Progenitor cell of endocrine pancreas (in vitro differentiated cells): ENCODE measurements at places on chromosomes 6 and 20.

DNA sequence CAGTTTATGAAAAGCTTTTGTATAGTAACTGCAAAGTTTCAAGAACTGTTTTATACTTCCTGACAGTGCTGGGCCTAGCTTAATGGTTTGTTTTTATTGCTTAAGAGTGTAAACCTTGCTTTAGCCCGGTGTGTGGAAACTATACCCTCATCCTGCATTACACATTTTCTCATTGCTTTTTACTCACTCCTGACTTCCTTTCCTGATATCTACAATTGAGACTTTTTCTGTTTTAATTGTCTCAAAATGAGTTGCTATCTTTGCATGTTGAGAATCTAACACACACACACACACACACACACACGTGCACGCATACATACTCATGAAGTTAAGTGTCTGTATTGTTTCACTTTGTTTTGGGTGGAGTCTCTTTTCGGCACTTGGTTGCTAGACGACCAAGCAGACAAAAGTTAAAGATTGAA is 16.7 kb downstream of the BMP2 start:
- DNase-seq, result no peak

DNA sequence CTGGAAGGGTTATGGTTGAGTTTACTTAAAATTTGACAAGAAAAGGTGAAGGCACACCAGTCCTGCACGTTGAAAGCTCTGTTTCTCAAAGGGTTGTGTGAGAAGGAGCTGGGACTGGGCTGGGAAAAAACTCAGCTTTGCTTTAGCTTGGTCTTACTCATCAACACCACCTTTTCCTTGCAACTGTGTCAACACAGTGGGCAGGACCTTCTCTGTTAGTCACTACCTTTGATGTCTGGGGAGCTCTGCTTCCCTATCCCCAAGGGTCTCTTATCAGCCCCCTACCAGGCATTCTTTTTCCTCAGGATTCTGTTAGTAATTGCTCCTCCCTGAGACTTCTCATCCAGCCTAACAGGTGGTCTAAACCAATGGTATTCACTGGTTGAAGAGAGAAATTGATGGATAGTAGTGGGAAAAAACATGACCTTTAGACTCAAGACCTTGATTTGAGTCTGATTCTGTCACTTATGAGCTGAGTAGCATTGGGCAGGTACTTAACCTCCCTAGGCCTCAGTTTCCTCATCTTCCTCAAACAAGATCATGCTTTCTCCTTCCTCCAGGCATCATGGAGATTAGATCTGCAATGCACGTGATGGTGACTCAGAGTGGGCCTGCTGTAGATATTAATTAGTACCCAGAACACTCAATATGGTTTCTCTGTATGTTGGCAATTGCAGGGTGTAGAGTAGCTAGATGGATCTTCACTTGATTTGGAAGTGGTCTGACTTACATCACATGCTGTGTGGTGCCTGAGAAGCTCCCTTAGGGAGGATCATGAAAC is 17.2 kb upstream of the FOXA2 start:
- no peak for DNase-seq

DNA sequence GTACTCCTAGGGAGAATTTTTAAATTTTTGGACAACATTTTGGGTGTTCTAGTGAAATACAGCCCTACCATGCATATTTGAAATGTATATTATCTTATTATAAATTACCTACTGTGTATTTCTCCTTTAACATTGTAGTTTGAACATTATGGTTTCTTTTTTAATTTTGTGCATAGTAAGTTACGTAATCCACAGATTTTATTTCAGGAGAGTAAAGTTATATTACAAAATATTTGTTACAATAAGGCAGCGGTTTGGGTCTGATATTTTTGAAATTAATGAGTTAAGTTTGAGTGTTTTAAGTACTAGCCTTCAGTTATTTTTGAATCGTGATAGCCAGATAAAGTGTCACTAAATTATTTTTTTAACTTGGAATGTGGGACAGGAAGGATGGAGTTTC is 7.3 kb upstream of the SOX4 start:
- no peak for DNase-seq

GRCh38 chr6:90460051-90460450 is 126.8 kb downstream of the MAP3K7 start:
- no peak for DNase-seq

DNA sequence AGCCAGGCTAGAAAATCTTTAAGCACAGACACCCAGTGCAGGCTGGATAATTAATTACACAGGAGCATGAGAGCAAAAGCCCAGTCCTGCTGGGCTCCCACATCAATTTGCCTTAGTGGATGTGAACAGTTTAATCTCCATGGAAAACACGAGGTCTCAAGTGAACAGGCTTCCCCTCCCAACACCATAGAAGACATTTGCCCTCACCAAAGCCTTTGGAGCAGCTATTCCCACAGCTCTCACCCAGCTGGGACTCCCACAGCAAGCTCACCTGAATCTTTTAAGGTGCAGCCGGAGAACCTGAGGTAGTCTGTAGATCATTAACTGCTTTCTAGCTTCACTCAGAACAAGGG is 12.0 kb downstream of the TOMM6 start:
- no peak for DNase-seq

- no peak for DNase-seq
These were observed 28.7 kb upstream of the KIAA1586 start for GRCh38 chr6:57017841-57018240.

DNA sequence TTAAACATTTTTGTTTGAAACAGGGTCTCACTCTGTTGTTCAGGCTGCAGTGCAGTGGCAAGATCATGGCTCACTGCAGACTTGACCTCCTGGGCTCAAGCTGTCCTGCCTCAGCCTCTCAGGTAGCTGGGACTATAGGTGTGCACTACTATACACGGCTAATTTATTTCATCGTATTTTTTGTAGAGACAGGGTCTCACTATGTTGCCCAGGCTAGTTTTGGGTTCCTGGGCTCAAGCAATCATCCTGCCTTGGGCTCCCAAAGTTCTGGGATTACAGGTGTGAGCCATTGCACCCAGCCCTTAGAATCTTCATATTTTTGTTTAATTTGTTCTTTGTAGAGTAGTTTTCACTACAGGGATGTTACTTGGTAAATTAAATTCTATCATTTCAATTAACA is 67.1 kb downstream of the SGK1 start:
- no peak for DNase-seq

- no peak for DNase-seq
These were observed 1.8 kb upstream of the TTLL2 start for GRCh38 chr6:167323111-167323510.

DNA sequence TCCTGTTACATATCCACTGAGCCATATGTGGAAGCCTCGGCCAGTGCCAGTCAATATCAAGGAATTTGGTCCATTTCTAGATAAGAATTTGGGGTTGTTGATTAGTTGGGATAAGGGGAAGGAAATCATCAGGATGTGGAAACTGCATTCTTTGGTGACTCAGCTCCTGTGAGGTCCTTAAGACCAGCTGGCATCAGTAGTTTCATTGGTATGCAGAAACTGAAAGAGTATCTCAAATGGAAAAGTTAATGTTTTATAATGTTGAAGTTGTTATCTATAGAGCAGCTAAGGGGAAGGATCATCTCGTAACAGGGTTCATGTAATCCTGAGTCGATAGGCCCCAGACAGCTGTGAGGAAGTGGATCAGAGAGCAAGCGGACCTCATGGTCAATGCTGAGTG is 87.9 kb upstream of the PRND start:
- DNase-seq, result no peak

DNA sequence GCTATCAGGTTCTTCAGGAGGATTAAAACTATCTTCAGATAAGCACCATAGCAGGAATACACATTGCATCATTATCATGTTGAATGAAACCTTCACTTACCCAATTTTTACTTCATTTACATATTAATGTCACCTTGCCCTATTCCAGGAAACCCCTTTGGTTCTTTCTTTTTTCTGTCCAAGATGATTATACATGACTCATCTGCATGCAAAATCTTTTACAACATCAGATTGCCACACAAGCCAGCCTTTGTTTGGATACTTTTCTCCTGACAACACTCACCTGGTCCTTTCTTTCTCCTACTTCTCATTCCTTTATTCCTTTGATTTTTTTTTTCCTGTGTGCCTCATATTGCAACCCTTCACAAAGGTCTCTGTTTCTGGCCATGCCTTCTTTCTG is 200.5 kb upstream of the POU3F2 start:
- DNase-seq, result no peak

- DNase-seq, result no peak
These were observed 4.7 kb downstream of the RNASET2 start for GRCh38 chr6:166951670-166952060.

DNA sequence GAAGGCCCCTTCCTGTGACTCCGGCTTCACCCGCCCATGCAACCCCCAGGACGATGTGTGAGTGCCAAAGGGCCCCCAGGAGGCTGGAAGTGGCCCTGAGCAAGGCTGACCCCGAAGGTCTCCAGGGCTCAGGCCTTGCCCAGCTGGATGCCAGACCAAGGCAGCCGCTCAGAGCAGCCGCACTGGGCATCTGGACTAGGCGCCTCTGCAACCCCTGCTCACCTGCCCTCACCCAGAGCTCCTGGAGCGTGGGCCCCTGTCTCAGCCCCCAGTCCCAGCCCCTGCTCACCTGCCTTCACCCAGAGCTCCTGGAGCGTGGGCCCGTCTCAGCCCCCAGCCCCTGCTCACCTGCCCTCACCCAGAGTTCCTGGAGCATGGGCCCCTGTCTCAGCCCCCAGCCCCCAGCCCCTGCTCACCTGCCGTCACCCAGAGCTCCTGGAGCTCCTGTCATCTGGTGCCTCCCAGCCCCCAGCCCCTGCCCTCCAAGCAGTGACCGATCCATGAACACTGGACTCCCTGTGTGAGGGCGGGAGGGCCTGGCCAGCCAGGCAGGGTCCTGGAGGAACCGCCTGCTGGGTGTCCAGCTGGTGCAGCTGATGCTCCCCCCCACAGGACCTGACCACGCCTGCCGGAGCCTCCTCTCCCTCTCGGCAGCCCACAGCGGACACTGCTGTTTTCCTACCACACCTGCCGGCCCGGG is 1.1 kb downstream of the SRMS start:
- DNase-seq, result no peak

DNA sequence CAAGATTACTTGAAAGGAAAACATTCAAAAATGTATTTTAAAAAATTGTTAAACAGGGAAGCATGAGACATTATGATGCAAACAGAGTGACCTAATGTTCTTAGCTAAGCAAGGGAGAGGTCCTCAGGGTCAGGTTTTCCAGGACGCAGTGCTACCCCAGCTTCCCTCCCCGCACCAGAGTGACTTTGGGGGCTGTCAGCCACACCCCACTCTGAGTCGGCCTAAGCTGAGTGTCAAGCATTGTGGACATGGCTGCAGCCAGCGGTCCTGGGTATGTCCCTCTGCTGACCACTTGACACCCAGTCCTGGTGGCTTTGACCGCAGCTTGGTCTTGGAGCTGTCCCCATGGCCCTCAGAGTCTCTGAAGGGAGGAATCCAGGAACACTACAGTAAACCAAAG is 54.9 kb upstream of the CD93 start:
- DNase-seq, result no peak

GRCh38 chr6:167811442-167812087 is 15.1 kb upstream of the AFDN start:
- DNase-seq, result no peak

- no peak for DNase-seq
These were observed 45.9 kb downstream of the PSMG4 start for GRCh38 chr6:3304500-3305215.
